ENCODE measurements at places on chromosomes 2 and 18. TPM values are rescaled to one million over a fixed set of nuclear protein-coding genes. Genes with fewer than 3 reads are reported as not detected.
A peak's percentile ranks its signal among the peaks of the same experiment; 100 is the strongest.

The MC5R gene
- not detected for total RNA-seq

DNA sequence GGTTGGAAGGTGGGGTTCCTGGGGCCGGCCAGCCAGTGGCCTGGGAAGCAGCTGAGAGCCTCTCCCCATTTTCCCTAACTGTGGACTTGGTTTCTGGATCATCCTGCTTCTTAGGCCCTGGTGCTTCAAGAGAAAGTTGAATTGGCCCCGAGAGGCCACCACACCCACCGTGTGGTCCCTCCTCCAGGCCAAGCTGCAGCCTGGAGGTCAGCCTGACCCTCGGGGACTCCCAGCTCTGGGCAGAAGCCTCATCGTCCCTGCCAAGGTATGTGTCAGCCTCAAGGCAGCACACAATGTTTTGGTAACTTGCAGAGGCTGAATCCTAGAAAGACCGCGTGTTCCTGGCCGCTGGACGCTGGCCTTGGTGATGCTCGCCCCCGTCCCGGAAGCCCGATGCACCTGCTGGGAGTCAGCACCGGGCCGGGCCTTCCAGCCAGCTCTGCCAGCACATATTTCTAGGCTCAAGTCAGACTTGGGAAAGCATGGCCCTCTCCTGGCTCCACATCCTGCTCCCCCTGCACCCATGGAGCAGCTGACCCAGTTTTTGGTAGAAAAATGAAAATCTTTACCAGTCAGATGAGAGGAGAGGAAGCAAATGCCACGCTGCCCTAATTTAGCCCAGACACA, 72.6 kb downstream of the ACTR2 start:
- peak; percentile 88 for DNase-seq
- H3K36me3 ChIP-seq = no peaks in the 10 kb centered on the region
- peak overlapping the region; percentile 78 for H3K27ac ChIP-seq
- H3K27me3 ChIP-seq = no peaks in the 10 kb centered on the region

- no peak overlapping the region for H3K4me3 ChIP-seq
- H3K4me1 ChIP-seq = peaks cover 5% of the 10 kb centered on the region
- no peak for DNase-seq
- peaks cover 49% of the 10 kb centered on the region for H3K36me3 ChIP-seq
- H3K27ac ChIP-seq = no peak overlapping the region
These were observed 10.7 kb upstream of the ANO7 start for GRCh38 chr2:241177526-241178334.

The PFN4 gene
- total RNA-seq = 1.0 TPM

DNA sequence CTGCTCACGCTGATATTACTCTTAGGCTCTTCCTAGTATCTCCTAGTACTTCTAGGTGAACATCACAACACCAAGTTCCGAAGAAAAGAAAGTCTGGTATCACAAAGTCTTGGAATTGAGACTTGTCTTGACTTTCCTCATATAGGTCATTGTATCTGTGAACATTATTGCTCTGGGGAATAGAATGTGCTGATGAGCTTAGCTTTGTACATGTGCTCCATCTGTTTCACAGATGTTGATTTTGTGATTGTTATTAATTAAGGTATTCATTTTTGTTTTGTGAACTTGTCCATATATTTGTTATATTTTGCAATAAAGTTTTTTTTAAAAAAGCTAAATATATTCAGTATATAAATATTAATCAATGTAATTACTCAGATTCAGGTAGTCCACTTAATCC, 111.7 kb downstream of the BABAM2 start:
- no peaks in the 10 kb centered on the region for H3K27me3 ChIP-seq
- no peak overlapping the region for H3K27ac ChIP-seq
- H3K36me3 ChIP-seq = no peaks in the 10 kb centered on the region

DNA sequence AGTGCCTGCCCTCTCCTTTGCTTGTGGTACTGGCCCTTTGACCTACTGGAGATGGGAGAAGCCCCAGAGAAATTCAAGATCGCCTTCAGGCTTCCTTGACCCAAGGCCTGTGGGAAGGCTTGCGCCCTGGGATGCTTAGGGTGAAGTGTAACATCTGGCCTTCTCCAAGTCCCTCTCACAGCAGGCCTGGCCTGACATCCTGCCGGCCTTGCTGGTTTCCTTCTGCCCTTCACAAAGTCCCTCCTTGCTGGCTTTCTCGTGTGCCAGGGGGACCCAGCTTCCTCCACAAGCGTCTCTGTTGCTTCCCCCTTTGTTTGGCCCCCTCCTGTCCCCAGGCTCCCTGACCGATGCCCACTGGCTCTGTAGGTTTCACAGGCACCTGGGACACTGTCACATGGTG, 26.4 kb downstream of the TCF7L1 start:
- peaks cover 63% of the 10 kb centered on the region for H3K4me1 ChIP-seq
- no peak for DNase-seq
- no peaks in the 10 kb centered on the region for H3K36me3 ChIP-seq
- H3K27me3 ChIP-seq = no peaks in the 10 kb centered on the region

The LYG2 gene
- total RNA-seq = 16.0 TPM

DNA sequence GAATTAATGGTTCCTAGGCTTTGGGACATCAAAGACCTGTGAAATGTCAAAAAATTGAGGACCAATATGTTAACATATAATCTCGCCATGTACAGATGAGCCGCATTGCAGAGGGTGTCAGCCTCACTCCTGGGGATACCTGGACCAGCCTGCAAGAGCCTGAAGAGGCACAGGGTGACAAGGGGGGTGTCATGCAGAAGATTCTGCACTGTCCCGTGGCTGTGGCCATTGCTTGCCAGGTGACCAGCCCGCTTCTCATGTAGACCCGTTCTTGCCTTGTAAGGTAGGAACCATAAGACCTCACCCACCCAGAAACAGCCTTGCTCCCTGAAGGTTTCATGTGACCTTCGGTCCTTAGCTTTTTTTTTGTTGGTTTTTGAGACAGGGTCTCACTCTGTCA, 37.5 kb downstream of the TMEM37 start:
- H3K27me3 ChIP-seq = no peaks in the 10 kb centered on the region
- H3K27ac ChIP-seq = no peak overlapping the region
- H3K36me3 ChIP-seq = no peaks in the 10 kb centered on the region
- H3K4me3 ChIP-seq = no peak overlapping the region
- peak; percentile 55 for DNase-seq

DNA sequence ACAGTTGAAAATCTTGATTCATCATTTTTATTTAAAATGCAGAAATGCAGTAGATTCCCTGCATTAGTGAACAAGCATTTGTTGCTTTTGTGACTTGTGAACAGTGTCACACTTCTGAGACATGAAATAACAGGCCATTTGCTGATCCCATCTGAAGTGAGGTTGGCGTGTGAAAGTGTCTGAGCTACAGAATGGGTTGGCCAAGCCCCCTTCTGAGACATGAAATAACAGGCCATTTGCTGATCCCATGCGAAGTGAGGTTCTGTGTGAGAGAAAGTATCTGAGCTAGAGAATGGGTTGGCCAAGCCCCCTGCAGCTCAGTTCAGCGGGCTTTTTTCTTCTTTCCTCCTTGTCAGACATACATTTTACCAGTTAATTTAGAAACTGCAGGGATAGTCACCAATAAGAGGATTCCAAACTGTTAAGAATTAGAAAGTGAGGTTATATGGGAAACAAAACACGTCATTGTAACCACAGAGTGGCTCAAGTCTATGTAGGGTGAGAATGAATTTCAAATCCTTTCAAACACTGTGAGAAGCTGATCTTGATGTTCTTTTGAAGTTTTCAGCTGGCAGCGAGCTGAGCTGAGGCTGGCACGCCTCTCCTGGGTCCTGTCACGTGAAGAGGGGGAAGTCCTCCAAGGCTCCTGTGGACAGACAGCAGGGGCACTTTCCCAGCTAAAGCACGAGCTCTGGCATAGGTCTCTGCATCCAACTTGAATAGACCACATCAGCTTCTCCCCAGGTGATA, 339.2 kb upstream of the SALL3 start:
- no peak overlapping the region for H3K27ac ChIP-seq
- no peaks in the 10 kb centered on the region for H3K36me3 ChIP-seq
- H3K4me3 ChIP-seq = no peak overlapping the region

DNA sequence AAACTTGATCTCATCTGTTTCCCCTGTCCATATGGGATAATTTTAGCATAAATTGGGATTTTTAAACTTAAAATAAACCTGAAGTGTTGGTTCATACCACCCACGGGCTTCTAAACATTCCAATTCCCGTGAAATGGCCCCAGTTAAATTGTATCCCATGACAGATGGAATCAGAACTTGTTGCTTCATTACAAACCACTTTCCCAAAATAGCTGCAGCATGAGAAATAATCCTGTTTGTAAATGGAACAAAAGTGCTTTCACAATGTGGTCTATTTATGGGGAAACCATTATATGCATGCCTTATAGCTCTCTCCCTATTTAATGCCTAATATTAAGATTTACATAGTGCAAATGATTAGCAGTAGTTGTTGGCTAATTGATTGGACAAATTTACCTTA, 15.9 kb downstream of the SCG2 start:
- no peak overlapping the region for H3K4me3 ChIP-seq
- no peaks in the 10 kb centered on the region for H3K27me3 ChIP-seq
- no peak overlapping the region for H3K27ac ChIP-seq
- no peaks in the 10 kb centered on the region for H3K4me1 ChIP-seq

- H3K27me3 ChIP-seq = peaks cover 32% of the 10 kb centered on the region
- DNase-seq = peak; percentile 80
- H3K4me3 ChIP-seq = no peak overlapping the region
- H3K27ac ChIP-seq = no peak overlapping the region
- no peaks in the 10 kb centered on the region for H3K4me1 ChIP-seq
- no peaks in the 10 kb centered on the region for H3K36me3 ChIP-seq
These were observed 150.9 kb downstream of the RTP5 start for GRCh38 chr2:242020196-242021004.

DNA sequence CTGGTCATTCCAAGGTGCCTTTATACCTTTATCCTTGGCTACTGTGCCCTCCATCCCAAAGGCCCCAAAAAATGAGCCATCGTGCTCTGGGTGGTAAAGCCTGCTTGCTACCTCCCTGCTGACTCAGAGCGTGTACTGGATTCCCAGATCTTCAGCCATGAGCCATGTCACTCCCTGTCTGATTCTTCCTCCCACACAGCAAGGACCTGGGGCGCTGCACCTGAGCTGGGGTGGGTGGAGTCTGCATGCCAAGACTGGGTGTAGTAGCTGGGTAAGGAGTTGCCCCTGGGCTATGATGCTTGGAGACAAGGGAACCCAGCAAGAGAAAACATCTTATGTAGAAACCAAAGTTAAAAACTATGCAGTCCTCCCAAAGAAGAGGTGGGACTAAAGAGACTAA, 37.2 kb upstream of the APCDD1 start:
- no peaks in the 10 kb centered on the region for H3K36me3 ChIP-seq
- peaks cover 55% of the 10 kb centered on the region for H3K4me1 ChIP-seq
- DNase-seq = no peak

GRCh38 chr2:20052861-20053281, 1.4 kb upstream of the LAPTM4A start:
- H3K27me3 ChIP-seq = no peaks in the 10 kb centered on the region
- H3K36me3 ChIP-seq = no peaks in the 10 kb centered on the region
- H3K4me3 ChIP-seq = peak overlapping the region; percentile 95
- peaks cover 37% of the 10 kb centered on the region for H3K4me1 ChIP-seq

The TAF4B gene
- total RNA-seq = 22.7 TPM

The VRK2 gene
- total RNA-seq = 18.3 TPM

DNA sequence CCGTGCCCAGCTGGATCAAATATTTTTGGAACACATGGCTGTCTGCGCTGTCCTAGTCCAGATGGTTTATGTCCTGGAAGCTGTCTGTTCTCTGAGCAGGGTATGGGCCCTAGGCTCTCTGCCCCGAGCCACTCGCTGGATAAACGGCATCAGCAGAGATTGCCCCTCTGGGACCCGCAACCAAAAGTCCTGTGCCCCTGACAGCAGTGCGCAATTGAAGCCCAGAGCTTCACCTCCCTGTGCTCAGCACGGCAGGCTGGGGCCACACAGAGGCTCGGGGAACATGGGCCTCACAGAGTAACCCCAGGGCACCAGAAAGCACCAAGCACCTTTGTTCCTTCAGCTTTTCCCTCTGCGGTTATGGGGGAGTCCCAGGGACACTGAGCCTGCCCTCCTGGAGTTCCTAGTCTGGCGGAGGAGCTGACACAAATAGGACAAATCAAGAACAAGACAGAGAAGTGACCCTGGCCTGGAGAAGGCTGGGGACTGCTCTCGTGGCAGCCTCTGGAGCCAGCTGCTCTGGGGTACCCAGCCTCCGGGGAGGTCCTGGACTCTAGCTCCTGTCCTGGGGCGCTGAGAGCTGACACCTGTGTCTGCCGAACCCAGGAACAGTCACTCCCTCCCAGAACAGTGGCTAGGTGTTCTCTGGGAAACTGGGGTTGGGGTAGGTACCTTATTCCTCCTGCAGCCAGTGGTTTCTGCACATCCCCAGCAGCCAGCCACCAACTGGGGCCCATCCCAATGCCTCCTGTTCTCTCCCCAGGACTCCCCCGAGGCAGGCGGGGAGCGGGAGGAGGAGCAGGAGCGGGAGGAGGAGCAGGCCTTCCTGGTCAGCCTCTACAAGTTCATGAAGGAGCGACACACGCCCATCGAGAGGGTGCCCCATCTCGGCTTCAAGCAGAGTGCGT, 12.3 kb downstream of the ARID5A start:
- H3K4me3 ChIP-seq = no peak overlapping the region
- no peaks in the 10 kb centered on the region for H3K27me3 ChIP-seq
- peaks cover 61% of the 10 kb centered on the region for H3K36me3 ChIP-seq
- H3K27ac ChIP-seq = no peak overlapping the region
- peaks cover 14% of the 10 kb centered on the region for H3K4me1 ChIP-seq

- H3K4me1 ChIP-seq = no peaks in the 10 kb centered on the region
- no peaks in the 10 kb centered on the region for H3K36me3 ChIP-seq
- DNase-seq = no peak
- H3K4me3 ChIP-seq = no peak overlapping the region
- no peak overlapping the region for H3K27ac ChIP-seq
These were observed 388.9 kb downstream of the SETBP1 start for GRCh38 chr18:45069546-45069945.

The TEKT4 gene
- total RNA-seq = not detected

GRCh38 chr2:196384729-196385128, 213.4 kb upstream of the STK17B start:
- no peak overlapping the region for H3K4me3 ChIP-seq
- no peaks in the 10 kb centered on the region for H3K36me3 ChIP-seq
- H3K27ac ChIP-seq = no peak overlapping the region
- no peaks in the 10 kb centered on the region for H3K27me3 ChIP-seq

- DNase-seq = no peak
- no peaks in the 10 kb centered on the region for H3K36me3 ChIP-seq
- H3K4me1 ChIP-seq = peaks cover 3% of the 10 kb centered on the region
- no peak overlapping the region for H3K27ac ChIP-seq
- H3K27me3 ChIP-seq = no peaks in the 10 kb centered on the region
- H3K4me3 ChIP-seq = no peak overlapping the region
These were observed 56.6 kb upstream of the SLC1A4 start for GRCh38 chr2:64932371-64933216.

GRCh38 chr18:6444466-6445228, 29.9 kb upstream of the L3MBTL4 start:
- no peak overlapping the region for H3K4me3 ChIP-seq
- H3K4me1 ChIP-seq = no peaks in the 10 kb centered on the region
- H3K27me3 ChIP-seq = no peaks in the 10 kb centered on the region
- DNase-seq = no peak

Measured in suprapubic skin (tissue), 4 donors.